HepG2 (cell line): ENCODE measurements at places on chromosomes 13 and 19. TPM values are rescaled to one million over a fixed set of nuclear protein-coding genes. Genes with fewer than 3 reads are reported as not detected.
A peak's percentile ranks its signal among the peaks of the same experiment; 100 is the strongest.

DNA sequence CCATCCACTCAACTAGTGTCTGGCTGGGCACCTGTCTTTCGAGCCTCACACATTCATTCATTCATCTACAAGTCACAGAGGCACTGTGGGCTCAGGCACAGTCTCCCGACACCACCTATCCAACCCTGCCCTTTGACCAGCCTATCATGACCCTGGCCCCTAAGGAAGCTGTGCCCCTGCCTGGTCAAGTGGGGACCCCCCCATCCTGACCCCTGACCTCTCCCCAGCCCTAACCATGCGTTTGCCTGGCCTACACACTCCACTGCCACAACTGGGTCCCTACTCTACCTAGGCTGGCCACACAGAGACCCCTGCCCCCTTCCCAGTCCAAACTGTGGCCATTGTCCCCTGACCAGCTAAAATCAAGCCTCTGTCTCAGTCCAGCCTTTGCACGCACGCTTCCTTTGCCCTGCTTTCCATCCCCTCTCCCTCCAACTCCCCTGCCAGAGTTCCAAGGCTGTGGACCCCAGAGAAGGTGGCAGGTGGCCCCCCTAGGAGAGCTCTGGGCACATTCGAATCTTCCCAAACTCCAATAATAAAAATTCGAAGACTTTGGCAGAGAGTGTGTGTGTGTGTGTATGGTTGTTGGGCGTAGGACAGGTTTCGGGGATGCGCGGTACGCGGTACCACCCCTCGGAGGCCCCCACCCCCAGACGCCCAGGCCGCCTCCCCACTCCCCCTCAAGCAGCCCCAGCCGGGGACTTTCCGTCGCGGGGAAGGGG, 404 bp upstream of the IL27RA start:
- no peak for DNase-seq

GRCh38 chr13:41054212-41054877, 7.0 kb upstream of the WBP4 start:
- DNase-seq: peak; percentile 53

DNA sequence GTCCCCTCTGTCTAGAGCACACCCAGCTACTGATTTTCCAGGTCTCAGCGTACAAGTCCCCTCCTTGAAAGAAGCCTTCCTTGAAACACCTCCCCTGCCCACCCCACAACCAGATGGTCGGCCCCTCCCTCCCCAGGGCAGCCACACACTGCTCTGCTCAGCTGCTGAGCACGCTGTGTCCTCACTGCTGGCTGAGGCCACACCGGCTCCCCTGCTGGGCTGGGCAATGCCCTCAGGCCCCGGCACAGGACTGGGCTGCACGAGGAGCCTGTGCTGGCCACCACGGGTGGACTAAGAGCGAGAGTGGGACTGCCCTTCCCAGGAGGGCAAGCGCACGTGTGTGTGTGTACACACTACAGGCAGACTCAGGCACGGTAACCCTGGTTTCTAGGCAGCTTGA, 11.8 kb upstream of the RSPH6A start:
- no peak for DNase-seq

DNA sequence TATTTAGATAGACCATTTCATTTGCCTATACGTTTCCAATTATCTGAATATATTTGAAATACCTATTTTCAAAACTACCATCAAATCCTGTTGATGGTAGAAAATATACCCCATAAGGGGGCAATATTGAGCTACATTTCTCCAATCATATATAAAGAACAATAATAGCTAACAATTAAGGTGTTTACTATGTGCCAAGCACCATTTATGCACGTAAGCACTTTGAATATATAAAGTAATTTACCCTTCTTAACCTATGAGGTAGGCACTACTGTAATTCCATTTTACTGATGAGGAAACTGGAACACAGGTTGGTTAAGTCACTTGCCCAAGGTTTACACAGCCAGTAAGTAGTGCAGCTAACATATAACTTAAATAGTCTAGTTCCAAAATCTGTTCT, 79.2 kb downstream of the UBL3 start:
- peak; percentile 23 for DNase-seq

Gene CPT1C
- 0.07 and 0.18 TPM in 2 replicates for polyA plus RNA-seq

Gene IFI30
- polyA plus RNA-seq: 24.7 and 25.0 TPM in 2 replicates
